ENCODE measurements at places on chromosomes 12 and 14.

- DNase-seq: no peak
These were observed 65.0 kb upstream of the SINHCAF start for GRCh38 chr12:31390991-31391390.

GRCh38 chr12:29032446-29032845, 116.6 kb upstream of the FAR2 start:
- DNase-seq: no peak

DNA sequence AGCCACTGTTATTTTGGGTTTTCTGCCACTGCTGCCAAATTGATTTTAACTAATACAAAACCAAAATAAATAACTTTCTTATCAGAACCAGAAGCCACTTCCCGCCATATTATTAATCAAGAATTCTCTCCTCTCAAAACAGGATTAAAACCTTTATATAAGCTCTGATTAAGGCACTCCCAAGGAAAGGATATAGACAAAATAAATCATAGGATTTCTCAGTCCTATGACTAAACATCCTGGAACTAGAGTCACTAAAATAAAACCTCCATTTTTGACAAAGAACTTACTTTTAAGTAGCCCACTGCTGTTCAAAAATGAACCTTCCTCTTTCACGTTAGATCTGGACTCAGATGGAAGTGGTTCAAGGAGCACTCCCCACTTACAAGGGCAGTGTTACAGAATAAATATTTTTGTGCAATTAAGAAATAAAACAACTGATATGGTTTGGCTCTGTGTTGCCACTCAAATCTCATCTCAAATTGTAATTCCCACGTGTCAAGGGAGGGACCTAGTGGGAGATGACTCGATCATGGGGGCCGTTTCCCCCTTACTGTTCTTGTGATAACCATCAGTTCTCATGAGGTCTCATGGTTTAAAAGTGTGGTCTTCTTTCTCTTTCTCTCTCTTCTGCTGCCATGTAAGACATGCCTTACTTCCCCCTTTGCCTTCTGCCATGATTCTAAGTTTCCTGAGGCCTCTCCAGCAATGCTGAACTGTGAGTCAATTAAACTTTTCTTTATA, 26.4 kb downstream of the GXYLT1 start:
- DNase-seq: no peak

- DNase-seq: no peak
These were observed 27.0 kb downstream of the PAPLN start for GRCh38 chr14:73264080-73264884.

DNA sequence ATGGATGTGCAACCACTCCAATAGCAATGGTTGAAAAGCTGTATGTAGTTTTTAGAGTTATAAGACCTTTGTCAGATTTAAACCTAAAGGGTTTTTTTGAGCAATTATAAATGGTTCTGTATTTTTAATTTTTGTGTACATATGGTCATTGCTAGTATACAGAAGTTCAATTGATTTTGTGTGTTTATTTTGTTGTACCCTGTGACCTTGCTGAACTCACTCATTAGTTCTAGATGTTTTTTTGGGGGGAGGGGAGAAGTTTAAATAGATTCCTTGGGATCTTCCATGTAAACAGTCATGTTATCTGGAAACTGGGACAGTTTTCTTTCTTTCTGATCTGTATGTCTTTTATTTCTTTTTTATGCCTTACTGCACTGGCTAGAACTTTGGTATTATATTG, 87.8 kb downstream of the MED13L start:
- no peak for DNase-seq

DNA sequence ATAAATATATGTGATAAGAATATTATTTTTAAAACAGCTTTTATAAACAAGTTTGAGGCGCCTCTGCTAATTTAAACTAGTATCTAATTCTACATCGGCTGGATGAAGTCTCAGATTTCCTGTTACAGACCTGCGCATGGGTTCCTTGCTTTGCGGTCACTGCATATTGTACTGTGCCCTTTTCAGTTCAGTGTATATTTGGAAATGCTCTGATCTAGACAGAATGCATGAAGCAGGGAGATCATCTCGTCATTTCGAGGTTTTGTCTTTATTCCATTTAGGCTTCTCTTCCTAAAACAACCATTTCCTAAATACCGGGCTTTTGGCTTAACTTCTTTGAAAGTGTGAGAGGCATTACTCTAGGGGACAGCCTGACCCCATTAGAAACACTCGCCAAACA, 25.6 kb downstream of the CRACR2A start:
- no peak for DNase-seq

DNA sequence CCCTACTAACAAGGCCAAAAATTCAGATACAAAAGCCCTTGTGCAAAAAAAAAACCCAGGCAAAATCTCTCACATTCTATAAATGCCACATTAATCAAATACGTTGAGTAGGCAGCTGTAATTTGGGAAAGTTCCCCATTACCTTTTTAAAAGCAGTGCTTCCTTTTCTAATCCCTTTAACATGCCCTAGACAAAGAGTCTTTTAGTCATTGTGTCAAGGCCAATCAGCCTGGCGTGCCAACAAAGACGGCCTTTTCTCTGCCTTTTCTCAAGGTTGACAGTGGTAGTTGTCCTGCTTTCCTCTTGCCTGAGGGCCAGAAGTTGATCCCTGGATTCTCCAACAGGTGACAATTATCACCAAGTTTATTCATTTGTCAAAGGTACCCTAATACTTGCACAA, 62.5 kb upstream of the METAP2 start:
- DNase-seq: no peak

GRCh38 chr12:103877934-103878510, 37.0 kb upstream of the NT5DC3 start:
- peak; percentile 13 for DNase-seq

GRCh38 chr14:101474563-101475455, 86.5 kb upstream of the DIO3 start:
- no peak for DNase-seq

DNA sequence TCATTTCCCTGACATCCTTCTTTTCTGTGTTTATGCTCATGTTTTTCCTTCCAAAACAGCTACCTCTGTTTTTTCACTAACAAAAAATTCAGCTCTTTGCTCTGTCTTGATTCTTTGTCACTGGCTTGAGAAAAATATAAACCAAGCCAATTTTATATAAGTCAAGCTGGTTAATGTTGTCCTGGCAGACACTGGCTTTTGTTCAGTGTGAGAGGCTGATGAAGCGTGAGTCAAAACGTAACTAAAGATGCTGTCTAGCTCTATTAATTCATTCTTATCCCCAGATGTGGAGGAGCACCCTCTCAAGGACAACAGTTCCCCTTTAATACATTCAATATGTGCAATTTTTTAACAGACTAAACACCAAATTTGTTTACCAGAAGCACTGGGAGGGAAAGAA, 15.8 kb downstream of the TSPAN8 start:
- DNase-seq: no peak

GRCh38 chr12:169528-170370, 44.2 kb downstream of the SLC6A12 start:
- DNase-seq: no peak

DNA sequence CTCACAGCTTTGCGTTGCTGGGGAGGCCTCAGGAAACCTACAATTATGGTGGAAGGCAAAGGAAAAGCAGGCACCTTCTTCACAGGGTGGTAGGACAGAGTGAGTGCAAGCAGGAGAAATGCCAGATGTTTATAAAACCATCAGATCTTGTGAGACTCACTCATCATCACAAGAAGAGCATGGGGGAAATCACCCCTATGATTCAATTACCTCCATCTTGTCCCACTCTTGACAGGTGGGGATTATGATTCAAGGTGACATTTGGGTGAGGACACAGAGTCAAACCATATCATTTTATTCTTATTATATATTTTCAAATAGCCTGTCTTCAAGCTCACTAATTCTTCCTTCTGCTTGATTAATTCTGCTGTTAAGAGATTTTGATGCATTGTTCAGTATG, 665.3 kb downstream of the TRHDE start:
- DNase-seq: no peak

DNA sequence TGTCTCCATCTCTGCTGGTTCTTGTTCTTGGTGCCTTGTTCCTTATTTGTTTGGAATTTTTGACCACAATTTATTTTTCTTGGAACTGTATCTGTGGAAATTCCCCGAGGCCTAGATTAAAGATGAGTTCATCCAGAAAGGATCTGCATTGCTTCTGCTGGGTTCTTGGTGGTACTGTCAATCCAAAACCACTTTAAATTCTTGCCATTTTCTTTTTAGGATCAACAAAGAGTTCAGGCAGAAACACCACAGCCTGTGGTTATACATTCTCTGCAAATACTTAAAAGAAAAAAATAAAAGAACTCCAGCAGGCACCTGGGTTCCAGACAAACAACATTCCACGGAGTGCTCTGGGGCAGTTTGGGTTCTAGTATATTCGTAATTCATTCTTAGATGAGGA, 6.0 kb upstream of the VAMP1 start:
- DNase-seq: no peak

DNA sequence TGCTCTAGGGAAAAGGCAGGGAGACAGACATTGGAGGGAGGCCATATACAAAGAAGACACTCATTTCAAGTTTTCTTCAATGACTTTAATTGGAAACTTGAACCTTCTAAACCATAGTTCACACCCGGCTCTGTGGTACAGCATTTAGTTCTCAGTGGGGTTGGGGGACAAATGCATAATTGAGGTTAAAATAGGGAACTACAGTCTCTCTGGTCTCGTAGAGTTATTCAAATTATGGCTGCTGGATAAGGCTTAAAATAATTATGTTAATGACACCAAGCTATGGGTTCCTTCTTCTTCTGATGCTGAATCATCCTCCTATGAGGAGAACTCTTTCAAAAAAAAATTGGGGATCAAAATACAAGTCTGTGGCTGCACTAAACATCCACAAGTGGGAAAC, 3.8 kb upstream of the RPAP3 start:
- no peak for DNase-seq

GRCh38 chr12:117563007-117563406, 201.6 kb upstream of the NOS1 start:
- DNase-seq: no peak

- DNase-seq: no peak
These were observed 1183.7 kb downstream of the AACS start for GRCh38 chr12:126248871-126249403.

DNA sequence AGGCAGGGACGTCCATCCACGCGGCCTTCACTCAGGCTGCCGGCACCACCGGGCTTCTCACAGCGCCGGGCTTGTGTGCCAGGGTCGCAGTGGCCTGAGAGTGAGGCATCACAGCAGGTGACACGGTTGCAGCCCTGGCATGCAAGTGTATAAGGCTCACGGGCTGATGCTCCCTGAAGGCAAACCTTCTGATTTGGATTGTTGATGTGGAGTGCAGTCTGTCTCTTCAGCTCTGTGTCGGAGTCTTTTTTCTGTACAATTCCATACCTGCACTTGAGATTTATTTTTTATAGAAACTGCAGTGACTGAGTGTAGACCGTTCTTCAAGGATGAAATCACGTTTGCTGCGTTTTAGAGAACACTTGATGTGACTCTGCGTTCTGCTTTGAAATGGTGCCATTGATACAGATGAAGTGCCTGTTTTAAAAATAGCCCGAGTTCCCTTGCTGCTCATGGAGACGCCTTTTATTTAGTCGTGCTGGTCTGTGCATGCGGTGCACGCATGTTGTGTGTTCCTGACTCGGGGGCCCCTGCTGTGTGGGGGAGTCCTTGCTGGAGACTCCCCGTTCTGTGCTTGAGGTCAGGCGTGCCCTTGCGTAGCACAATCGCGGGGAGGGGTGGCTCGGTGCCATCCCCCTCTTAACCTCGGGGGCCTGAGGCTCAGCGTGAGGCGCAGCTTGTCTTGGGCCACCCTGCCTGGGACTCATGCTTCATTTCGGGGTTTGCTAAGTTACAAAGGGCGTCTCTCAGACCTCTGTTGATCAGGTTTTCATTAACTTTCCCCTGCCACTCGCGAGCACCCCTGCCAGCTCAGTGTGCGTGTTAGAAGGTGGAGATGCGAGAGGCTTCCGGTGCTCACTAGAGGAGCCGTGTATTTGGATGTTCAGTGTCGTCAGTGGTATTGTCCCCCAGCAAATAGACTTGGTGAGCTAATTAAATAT, 21.6 kb upstream of the AMN start:
- no peak for DNase-seq

DNA sequence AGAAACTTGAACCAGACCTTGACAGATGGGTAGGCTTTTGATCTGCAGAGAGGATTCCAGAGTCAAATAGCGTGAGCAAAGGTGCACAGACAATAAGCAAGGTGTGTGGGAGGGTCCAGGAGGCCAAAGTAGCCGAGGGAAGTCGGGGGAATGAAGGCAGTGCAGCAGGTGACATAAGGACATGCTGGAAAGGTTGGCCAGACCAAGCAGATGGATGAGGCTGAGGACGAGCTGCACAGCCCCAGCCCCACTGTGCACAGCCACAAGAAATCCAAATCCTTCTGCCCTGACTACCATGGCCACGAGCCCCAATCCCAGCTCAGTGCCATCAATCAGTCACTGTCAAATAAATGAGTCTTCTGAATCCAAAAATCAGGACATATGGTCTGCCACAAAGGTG, 5.4 kb downstream of the TTC7B start:
- DNase-seq: no peak

- DNase-seq: no peak
These were observed 10.3 kb upstream of the CACNB3 start for GRCh38 chr12:48807981-48808380.

GRCh38 chr12:53849113-53849512, 89.5 kb upstream of the HOXC13 start:
- no peak for DNase-seq

GRCh38 chr14:70660967-70661893, 19.5 kb downstream of the TTC9 start:
- no peak for DNase-seq

DNA sequence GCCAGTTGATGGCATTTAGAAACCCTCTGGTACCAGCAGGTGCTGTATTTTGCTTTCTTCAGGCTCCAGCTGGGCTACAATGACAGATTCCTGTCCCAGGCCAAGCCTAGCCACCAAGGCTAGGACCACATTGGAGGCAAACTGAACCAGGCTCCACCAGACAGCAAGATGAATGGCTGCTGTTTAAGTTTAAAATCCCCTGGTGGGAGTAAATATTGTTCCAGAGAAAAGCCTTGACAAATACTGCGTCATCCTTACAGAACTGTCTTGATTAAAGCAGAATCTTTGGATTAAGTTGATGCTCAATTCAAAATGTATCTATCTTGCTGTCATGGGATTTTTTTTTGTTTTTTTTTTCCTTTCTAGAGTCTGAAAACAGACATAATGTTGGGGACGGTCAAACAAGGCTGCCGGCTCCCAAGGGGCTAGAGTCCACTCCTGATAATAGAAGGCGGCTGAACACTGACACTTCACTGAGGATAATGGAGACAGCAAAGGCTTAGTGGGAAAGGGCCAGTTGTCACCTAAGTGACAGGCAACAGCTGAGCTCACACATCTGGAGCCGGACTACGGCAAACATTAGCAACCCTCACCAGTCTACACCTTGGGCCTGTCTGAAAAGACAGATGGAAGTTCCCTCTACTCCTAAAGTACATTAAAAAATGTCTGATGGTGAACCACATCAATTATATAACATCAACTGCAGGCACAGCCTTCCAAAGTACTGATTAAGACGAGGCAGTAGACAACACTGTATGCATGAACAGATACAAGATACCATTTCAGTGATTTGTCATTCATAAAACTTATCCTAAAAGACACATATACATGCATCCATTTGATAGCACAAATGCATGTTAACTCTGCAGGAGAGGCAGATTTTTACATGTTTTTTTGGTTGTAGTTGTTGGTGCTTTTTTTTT, 1.7 kb downstream of the PRICKLE1 start:
- no peak for DNase-seq
